COLO829 (cell line): ENCODE measurements at places on chromosomes 5 and 9.

- DNase-seq = no peak
Measured at GRCh38 chr9:9750719-9751118, 862.1 kb downstream of the PTPRD start.

DNA sequence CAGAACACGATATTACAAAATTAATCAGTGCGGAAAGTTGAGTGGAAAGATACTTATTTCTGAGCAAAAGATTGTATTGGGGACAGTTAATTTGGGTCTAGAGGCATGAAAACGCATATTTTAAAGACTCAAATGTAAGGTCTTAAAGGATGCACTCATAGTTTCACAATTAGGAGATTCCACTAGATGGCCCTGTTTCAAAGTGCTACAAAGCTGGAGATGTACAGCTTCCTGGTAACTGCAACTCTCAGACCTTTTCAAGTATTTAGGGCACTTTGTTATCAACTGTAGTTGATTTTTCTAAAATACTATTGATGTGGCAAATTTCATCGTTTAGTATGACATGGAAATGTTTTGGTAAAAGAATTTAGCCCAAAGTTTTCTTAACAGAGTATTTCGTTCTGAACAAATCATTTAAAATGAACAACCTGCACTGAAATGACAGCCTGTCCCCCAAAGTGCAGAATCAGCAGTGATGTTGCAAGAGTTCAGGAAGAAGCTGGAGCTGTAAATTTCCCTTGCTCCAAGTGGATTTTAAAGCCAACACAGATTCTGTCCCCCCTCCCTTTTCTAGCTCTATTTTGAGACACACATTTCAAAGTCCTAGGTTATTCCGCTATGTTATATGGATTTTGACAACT is 16.2 kb upstream of the NDUFB6 start:
- DNase-seq = peak; percentile 79

DNA sequence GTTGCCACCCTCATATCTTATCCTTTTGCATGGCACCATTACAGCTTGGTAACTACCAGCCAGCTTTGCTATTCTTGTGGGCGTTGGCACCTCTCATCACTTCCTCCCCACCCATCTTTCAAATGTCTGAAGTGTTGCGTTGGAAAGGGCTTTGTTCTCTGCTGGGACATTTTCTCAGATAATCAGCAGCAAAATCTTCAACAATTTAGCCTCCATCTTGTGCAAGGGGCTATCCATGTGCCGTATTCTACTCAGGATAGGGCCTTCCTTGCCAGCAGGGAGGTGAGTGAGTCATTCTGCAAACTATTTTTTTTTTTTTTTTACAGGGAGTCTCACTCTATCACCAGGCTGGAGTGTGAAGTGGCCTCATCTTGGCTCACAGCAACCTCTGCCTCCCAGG is 62.1 kb upstream of the NUDT12 start:
- no peak for DNase-seq

- DNase-seq = no peak
Measured at GRCh38 chr5:1737790-1738405, 61.7 kb downstream of the MRPL36 start.

DNA sequence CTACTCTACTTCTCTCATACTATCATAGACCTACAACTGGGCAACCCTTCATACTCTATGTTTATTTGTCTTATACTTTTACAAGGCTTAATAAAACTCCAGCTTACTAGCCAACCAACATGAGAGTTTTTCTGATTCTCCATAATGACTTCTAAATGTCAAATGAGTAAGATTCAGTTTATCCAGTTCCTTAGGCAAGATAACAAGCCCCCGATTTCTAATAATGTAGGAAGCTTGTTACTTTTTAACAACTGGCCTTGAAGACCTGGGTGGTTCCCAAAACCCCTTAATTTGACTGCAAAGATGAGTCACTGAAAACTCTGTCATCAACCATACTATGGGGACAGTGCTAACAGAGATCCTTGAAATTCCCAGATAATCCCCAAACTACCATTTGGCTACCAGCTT is 294.6 kb upstream of the ACTBL2 start:
- no peak for DNase-seq

DNA sequence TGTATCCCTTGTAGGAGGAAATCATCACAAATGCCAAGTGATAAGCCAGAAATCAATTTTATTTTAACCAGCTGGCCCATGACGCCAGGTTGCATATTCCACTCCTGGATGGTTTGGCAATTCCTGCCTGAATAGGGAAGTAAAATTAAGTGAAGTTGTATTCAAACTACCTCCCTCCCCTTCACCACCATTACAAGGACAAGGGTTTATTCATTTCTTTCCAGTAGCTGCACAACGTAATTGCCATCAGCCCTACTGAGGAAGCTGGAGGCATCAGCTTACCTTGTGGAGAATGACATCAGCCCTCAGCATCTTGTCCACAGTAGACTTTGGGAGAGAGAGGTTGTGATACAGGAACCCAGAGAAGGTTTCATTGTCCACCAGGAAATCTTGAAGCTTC is 66.6 kb downstream of the ABCA1 start:
- no peak for DNase-seq
